ENCODE measurements at places on chromosomes 6 and 20.

DNA sequence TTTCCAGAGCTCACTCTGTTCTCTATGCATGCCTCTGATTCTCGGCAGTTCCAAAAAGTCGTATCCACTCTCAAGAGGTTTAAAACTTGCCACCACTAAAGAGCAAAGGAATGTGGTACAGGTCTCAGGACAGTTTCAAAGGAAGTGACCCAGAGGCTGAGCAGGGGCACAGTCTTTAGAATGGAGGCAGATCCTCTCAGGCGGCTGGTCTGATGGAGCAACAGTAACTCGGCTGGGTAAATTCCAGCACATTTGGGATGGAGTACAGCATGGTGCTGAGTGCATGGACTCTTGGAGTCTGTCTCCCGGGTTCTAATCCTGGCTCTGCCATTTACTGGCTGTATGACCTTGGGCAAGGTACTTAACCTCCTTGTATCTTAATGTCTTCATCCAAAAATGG is 88.1 kb upstream of the BACH2 start:
- no peak for ATAC-seq

DNA sequence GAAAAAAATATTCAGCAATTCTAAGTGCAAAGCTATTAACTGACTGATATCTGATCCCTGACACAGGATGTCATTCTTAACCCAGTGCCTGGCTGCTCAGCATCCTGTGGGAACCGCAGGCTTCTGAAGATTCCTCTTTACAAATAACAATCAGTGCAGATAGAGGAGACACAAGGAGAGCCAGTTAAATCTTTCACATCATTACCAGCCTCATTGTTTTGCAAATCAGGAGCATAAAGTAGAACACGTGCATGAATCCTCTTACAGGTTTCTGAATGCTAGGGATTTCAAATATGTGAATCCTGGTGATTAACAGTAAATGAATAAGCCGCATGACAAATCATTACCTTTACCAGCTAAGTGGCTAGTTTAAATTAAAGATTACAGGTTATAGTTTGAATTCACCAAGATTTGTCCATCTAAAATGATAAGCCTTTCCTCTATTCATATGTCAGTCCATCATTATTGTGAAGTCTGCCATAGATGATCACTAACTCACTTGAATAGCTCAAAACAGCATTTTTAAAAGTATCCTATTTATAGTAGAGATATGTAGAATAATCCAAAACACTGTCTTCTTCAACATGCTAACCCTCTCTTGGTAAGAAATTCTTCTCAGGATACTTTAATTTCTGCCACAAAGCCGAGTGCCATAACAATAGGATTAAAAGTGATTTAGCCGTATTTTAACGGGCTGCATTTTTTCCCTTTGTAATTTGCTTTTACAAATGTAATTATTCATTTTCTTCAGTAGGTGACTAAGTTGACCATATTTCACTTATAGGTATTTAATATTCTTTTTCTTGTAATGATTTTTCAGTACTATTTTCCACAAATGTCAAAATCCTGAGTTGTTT is 367.3 kb upstream of the EPHA7 start:
- no peak for ATAC-seq

GRCh38 chr20:46349742-46350056 is 41.4 kb upstream of the CDH22 start:
- ATAC-seq: no peak

- peak; percentile 65 for ATAC-seq
Measured at GRCh38 chr6:110664933-110665332, 150.3 kb downstream of the CDK19 start.

DNA sequence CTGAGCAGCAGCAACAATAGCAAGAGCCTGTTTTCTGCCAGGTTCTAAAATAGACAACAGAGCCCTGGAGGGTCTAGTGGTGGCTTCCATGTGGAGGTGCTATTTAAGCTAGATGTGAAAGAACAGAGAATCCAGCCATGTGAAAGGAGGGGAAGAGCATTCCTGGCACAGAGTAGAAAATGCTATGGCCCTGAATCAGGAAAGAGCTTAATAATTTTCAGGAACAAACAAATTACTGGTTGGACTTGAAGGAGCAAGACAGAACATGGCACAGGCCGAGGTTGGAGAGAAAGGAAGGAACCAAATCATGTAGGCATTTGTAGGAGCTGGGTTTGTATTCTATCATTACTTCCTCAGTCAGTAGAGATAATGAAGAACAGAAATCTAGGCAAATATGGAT is 98.3 kb downstream of the AIG1 start:
- ATAC-seq: no peak

All from esophagus mucosa (tissue), 1 donor.